ENCODE measurements at places on chromosomes 13 and 19. TPM values are rescaled to one million over a fixed set of nuclear protein-coding genes. Genes with fewer than 3 reads are reported as not detected.

CCDC70 gene
- not detected for total RNA-seq

DNA sequence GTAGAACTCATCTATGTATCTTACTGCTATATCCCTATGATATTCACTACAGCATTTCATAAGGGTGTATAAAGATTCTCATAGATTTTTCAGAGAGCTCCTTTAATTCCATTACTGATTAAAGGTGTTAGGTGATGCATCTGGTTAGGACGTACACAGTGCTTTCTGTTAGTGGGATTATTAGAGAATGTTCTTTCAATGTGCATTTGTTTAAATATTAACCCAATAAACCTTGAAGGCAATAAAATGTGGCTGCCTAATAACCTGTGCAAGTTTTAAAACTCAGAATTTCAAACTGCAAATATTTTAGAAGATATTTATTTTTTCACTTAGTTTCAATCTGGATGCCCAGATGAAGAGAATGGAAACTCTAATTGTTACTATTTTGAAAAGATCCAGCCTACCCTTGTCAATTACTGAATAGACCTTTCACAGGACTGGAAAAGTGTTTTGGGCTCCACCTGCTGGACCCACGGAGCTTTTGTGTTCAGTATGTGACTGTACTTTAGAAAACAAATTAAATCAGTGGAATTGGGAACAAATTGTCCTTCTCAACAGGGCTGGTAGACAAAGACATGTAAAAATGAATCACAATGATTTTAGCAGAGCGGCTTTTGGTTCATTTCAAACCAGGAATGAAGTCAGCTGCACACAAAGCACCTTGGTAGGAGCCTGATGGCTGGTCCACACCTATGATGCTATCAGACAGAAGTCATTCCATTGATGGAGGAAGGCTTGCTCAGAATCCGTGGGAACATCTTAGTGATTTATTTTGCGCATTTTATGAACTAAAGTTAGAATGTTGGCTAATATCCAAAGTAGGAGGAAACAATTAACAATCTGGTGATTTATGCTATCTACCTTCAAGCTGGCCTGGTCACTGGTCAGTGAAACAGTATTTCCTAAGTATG is 89.4 kb upstream of the RAP2A start:
- DNase-seq: peak; percentile 20

GRCh38 chr19:33124207-33125098 is 7.5 kb upstream of the WDR88 start:
- DNase-seq: no peak

DNA sequence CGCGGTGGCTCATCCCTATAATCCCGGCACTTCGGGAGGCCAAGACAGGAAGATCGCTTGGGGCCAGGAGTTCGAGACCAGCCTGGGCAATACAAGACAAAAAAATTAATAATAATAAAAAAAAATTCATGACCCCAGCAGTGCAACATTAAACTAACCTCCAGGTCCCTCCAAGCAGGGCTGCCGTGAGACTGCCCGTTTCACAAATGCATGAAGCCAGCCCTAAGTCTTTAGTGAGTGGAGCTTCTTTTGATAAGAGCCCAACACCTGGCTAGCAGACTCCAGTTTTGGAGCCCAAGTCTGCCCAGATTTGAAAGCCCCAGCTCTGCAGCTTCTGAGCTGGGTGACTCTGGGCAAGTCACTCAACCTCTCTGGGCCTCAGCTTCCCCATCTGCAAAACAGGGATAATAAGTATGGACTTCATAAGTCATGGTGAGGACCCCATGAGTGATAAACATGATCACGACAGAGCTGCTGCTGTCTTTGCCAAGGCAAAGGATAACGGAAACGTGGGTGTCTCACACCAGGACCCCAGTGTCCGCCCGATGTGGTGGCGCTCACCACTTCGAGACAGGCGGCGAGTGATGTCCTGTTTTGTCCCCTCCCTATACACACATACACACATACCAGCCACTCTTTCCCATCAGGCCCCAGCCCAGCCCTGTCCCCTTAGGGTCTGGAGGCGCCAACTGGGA is 38.4 kb upstream of the NANOS3 start:
- DNase-seq: no peak

DNA sequence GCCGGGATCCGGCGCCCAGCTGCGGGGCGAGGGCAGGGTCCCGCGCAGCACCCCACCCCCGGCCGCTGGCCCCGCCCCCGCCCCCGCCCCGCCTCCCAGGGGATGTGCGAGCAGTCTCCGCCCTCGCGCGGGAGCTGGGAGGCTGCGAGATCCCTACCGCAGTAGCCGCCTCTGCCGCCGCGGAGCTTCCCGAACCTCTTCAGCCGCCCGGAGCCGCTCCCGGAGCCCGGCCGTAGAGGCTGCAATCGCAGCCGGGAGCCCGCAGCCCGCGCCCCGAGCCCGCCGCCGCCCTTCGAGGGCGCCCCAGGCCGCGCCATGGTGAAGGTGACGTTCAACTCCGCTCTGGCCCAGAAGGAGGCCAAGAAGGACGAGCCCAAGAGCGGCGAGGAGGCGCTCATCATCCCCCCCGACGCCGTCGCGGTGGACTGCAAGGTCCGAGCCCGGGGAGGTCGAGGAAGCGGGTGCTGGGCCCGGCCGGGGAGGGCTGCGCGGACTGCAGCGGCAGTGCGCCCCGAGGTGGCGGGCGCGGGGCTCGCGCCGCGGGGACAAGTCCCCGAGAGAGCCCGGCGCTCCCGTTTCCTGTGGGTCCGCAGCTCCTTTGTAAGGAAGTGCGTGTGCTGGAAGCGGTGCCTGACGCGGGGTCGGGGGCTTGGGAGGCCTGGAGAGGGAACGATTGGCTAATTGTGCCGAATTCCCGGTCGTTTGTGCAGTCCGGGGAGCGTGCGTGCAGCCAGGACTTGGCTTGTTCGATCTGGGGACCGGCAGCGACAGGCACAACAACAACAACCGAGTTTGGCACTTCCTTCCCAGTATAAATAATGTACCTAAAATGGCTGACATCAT is at the start of gene ITM2B:
TSS of gene ITM2B (plus strand) at position 161 of the 843 bp plus-strand sequence. CDS start at position 316, 155 bp downstream.
- DNase-seq: peak; percentile 77

All from OCI-LY7 (cell line).